ENCODE measurements at places on chromosomes 12 and 14. TPM values are rescaled to one million over a fixed set of nuclear protein-coding genes. Genes with fewer than 3 reads are reported as not detected.

The FITM1 gene
- total RNA-seq, result not detected

DNA sequence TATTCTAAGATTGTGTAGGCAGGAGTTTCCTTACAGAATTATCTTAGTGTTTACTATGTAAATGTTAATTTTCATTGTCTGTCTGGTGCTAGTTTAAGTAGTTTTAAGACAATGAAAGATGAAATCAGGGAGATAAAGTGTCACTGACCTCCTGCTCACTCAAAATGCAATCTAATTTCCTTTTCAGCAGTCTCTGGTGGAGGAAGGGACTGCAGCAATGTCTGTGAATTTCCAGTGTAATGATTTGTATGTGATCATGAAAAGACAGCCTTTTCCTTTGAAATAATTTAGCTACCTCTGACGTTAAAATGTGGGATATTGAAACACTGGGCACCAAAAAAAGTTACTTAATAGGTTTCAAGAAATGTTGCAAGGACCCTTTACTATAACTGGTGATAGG lies 779.7 kb upstream of the FLRT2 start:
- DNase-seq, result no peak

GRCh38 chr14:55354500-55354899 lies 57.1 kb downstream of the ATG14 start:
- DNase-seq, result peak; percentile 89

DNA sequence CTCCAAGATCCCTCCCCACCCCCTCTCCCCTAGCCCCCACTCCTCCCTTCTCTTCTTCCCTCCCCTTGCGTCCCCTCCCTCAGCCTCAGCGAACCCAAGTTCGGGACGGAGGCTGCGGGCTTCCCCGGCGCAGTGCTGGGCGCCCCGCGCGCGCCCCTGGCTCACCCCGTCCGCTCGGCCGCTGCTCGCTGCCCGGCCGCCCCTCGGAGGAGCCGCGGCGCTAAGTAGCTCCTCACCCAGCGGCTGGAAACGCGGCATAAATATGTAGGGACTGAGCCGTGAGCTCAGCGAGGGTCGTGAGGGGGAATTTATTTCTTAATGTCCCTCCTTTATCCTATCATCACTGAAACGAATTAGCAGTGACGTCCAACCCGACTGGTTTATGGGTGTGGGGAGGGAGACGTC lies at the start of gene NOS1:
Gene NOS1 (minus strand): TSS at position 280 of the 405 bp plus-strand sequence. CDS start 30,557 bp downstream, outside the sequence.
- peak; percentile 70 for DNase-seq

GRCh38 chr12:46944088-46944487 lies 118.3 kb upstream of the SLC38A4 start:
- no peak for DNase-seq

DNA sequence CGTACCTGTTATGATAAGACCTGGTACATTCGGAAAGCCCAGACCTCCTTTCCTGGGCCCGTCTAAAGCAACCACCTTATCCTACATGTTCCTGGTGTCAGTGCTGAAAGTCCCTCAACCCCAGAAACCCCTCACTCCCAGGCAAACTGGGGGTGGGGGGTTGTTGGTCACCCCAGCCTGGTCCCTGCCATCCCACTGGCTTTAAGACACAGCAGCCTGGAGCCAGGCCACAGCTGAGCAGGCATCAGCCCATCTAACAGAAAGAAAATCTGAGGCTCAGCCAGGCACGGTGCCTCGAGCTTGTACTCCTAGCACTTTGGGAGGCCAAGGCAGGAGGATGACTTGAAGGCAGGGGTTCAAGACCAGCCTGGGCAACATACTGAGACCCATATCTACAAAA lies 4.5 kb downstream of the SELPLG start:
- DNase-seq, result no peak

DNA sequence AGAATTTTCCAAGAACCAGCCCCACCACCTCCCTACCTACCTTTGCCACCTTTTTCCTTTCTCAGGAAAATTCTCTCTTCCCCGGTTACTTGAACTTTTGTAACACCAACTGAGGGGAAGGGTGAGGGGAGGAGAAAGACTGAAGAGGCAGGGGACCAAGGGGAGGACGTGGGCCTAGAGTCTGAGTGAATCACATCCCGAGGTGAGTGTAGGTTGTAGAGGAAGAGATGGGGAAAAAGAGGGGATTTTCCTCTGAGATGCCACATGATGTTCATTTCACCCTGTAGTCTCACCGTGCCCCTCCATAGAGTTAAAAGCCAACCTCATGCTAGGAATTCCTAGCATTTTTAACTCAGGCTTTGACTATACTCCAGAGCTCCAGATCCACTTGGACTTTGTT lies 311.8 kb downstream of the RPAP3 start:
- peak; percentile 8 for DNase-seq

DNA sequence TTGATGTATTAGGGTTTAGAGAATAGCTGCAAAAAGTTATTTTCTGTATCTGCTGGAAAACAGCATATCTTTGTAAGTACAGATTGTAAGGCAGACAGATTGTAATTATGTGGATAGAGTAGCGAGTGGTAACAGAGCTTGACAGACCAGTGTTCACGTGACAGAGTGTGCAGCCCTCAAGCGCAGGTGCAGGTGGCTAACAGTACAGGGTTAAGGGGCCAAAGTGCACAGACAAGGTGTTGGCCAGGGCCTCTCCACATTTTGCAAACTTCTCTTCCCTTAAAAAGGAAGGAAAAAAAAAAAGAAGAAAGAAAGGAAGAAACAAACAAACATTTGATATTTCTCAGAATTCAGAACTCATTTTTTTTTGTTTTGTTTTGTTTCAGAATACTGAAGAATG lies 25.2 kb upstream of the KLHL42 start:
- no peak for DNase-seq

GRCh38 chr14:74627076-74627475 lies 15.0 kb upstream of the LTBP2 start:
- no peak for DNase-seq

The TSPAN9 gene
- 17.2 TPM for total RNA-seq

DNA sequence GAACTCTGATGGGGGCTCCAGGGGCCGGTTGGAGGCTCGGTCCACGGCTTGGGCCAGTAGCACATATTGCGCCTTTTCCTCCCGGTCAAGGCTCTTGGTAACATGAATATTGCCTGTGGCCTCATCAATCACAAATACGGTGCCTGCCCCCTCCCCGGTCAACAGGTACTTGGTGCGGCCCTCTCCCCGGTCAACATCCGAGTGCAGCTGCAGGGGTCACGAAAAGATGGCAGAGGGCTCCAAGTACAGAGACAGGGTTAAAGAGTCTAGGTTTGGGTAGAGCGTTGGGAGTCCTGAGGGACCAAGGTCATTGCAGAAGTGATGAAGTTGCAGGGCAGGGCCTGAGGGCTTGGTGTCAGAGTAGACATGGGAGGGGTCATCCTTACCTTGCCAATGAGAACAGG lies 2.2 kb downstream of the CDH24 start:
- no peak for DNase-seq

GRCh38 chr12:91203610-91204009 lies 21.0 kb upstream of the DCN start:
- DNase-seq, result peak; percentile 48

The SERPINA9 gene
- total RNA-seq, result not detected

DNA sequence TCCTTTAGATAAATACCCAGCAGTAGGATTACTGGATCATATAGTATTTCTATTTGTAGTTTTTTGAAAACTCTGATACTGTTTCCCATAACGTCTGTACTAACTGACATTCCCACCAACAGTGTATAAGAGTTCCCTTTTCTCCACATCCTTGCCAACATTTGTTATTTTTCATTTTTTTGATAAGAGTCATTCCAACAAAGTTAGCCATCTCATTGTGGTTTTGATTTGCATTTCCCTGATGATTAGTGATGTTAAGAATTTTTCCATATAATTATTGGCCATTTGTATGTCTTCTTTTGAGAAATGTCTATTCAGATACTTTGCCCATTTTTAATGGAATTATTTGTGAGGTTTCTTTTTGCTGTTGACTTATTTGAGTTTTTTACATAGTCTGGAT lies 486.0 kb downstream of the FLRT2 start:
- no peak for DNase-seq

- no peak for DNase-seq
Measured at GRCh38 chr12:5661811-5662210, 229.9 kb downstream of the NTF3 start.

DNA sequence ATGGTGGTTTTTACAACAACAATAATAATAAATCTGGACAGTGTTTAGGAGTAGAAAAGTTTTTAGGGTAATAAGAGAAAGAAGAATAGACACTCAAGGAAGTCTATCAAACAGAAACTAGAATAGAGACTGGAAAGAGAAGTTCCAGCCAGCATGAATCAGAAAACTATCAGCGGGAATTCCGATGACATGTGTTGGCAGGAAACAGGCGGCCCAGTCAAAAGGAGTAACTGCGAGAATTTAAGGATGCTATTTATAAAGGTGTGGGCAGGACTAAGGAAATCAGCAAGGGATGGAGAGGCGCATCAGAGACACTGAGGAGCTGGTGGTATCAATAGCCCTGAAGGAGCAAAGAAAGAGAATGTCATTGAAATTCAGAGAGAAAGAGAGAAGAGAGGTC lies 89.9 kb downstream of the TBX5 start:
- DNase-seq, result peak; percentile 15

DNA sequence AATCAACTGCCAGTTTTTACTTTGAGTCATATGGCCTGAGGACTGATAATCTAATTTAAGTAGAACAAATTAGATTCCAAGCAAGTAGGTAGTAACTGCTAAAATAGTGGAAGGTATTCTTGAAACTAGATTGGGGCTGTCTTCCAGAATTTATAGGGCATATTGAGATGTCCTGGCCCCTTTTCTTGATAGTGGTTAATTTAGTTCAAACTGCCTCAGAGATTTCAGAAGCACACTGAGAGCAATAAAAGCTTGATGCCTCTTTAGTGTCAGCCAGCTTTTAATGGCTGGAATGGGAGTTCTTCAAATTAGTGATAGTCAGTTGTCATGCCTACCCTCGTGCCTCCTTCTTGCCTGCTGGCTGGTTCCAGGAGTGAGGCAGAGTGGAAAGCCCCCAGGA lies 120.5 kb downstream of the AKAP6 start:
- DNase-seq, result no peak

- DNase-seq, result peak; percentile 20
Measured at GRCh38 chr12:27013611-27014084, 536 bp downstream of the TM7SF3 start.

The TRIM9 gene
- total RNA-seq, result 8.4 TPM

GRCh38 chr14:103629503-103630121 lies 601 bp downstream of the KLC1 start:
- peak; percentile 73 for DNase-seq

- DNase-seq, result no peak
Measured at GRCh38 chr14:105616802-105617192, 90.4 kb downstream of the TMEM121 start.

- no peak for DNase-seq
Measured at GRCh38 chr14:51185754-51186153, 54.3 kb upstream of the TMX1 start.

GRCh38 chr14:28690029-28690692 lies 76.4 kb upstream of the FOXG1 start:
- no peak for DNase-seq

GRCh38 chr14:69107407-69108003 lies 45.4 kb downstream of the DCAF5 start:
- DNase-seq, result peak; percentile 85

DNA sequence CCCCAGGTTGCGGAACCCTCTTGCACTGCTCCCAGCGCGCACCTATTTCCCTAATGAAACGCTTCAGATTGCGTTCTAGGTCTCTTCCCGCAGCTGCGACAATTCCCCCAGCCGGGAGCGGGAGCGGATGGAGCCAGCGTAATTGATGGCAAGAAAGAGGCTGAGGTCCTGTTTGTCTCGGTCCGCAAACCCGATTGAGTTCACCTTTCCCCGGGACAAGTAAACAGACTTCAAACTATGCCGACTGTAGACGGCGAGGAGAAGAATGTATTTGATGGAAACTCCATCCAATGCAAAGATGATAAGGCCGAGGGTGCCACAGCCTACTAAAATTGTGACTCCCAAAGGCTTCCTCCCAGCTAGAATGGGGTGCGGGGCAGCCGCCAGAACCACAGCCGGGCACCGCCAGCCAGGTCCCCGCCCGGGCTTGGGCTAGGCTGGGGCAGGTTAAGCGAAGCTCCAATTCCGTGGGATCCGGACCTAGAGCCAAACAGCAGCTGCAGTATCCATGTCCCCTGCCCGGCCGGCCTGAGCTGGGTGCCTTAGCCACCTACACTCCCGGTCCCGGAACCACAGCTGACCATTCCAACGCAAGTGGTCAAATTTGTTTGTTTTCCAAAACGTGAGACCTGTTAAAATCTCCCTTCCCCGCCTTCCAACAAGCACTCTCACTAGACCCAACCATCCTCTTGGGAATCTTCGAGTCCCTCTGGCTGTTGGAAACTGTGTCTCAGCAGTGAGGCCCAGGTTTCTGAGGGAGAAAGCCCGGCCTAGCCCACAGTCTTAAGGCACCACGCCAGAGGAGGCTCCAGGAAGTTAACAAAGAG lies 5.5 kb downstream of the NKX2-1 start:
- peak; percentile 46 for DNase-seq

DNA sequence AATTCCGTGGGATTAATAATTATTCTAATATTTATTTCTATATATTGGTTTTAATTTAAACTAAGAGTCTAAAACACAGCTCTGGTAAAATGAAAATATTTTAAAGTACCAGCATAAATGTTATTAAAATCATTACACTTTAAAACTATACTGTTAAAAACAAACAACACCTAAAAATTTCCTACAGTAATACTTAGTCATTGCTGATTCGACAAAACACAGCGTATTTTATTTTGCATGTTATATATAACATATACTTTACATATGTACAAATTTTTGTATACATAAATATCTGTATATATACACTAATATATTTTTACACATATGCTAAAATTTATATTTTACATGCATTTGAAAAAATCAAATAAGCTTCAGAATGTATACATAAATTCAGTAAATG lies 6.0 kb upstream of the PCNX4 start:
- no peak for DNase-seq

The C12orf50 gene
- total RNA-seq, result 0.03 TPM

DNA sequence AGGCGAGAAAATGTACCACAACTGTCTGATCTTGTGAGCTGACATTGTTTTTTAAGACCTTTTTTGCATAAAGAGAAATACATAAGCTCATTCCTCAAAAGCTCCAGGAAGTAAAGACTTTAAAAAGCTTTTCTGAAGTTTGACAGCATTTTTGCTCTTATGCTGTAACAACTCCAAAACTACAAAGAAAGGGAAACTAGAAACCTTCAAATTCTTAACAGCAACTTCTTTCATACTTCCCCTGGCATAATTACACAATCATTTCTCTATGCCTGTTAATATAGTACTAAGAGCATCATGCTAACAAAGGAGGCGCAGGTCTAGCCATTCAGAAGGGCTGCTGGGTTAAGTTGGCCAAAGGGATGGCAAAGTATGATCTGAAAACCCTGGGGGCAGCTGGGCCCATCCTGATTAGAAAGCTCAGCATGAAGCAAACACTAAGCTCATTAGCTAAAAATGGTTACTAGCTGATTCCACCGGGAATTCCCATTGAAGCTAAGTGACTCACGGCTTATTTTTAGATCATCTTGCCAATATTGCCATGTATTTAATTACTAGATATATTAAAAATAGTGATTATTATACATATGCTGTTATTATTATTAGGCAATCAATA lies 26.1 kb upstream of the ANP32D start:
- DNase-seq, result no peak
